Stimulated activated CD4-positive, alpha-beta T cell treated with anti-CD3 and anti-CD28 coated beads, Interleukin-2, amount 100 ng/mL, for 4 hours (primary cell): ENCODE measurements at places on chromosomes 3 and 15.

GRCh38 chr15:96237002-96237401 is 93.5 kb upstream of the NR2F2 start:
- no peak for DNase-seq

DNA sequence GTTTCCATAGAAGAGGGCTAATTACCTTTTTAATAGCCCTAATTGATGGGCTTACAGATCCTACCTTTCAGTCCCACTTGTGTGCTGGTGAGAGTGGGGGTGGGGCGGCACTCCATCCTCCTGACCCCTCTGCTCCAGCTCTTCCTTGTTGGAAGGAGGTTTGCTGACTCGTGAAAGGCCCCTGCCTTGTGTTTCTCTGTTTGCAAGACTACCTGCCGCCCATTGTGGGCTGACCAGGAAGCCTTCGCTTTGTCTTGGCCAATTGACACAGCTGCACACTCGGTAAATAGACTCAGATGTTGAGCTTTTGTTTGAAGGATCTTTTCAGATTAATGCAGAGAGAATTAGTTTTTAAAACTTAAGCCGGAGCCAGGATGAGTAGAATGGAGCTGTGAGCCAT is 197.3 kb upstream of the HES1 start:
- DNase-seq = no peak

DNA sequence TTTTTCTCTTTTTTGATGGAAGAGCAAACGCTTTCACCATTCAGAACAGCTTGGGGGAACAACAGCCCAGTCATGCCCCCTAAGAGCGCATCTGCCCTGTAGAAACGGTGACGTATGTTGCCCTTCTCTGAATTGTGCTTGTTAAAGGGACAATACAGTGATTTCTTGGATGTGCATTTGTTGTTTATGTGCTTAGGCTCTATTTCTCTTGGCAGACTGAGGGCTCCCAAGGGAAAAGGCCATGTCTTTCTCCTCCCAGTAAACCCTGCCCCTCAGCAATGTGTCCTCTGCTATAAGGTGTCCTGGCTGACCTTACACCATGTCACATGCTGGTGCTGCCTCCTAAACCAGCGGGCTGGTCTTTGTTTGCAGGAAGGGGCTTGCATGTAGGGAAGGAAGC is 346.1 kb downstream of the EPHB1 start:
- no peak for DNase-seq

GRCh38 chr3:126573492-126574117 is 14.9 kb upstream of the C3orf22 start:
- no peak for DNase-seq

DNA sequence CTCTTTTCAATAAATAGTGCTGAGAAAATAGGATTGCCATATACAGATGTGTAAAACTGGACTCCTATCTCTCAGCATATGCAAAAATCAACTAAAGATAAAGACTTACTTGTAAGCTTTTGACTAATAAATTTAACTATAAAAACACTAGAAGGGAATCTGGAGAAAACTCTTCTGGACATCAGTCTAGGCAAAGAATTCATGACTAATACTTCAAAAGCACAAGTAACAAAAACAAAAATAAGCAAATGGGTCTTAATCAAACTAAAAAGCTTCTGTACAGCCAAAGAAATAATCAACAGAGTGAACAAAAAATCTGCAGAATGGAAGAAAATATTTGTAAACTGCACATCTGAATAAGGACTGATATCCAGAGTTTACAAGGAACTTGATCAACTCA is 1122.2 kb downstream of the TBL1XR1 start:
- no peak for DNase-seq

GRCh38 chr3:62951037-62951613 is 75.9 kb upstream of the CADPS start:
- DNase-seq = no peak

GRCh38 chr3:97863031-97863430 is 41.2 kb downstream of the CRYBG3 start:
- no peak for DNase-seq

GRCh38 chr3:6540981-6541380 is 319.9 kb upstream of the GRM7 start:
- no peak for DNase-seq

DNA sequence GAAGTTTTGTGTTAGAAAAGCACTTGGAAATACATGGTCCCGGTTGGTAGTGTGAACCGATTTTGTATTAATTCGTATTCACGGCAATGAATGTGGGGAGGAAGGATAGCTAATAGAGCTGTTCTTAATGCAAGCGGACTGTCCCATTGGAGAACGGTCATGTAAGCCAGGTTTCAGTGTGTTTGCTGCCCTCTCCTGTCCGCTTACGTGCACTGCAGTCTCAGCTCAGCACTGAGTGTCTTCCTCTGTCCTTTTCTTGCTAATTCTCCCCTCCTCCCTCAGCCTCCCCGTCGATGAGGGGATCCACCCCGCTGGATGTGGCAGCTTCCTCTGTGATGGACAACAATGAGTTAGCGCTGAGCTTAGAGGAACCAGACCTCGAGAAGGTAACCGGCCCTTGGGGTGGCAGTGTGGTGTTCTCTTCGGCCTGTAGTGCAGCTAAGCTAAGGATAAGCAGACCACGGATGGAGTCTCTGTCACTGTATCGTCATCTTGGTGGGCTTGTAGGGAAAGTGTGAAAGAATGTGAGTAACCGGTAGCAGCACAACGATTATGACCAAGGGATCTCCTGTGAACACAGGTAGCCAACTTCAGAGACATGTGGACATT is 267.5 kb upstream of the CHRM5 start:
- peak; percentile 31 for DNase-seq

- DNase-seq = no peak
These were observed 203.7 kb upstream of the ZNF385D start for GRCh38 chr3:21954709-21955108.

GRCh38 chr3:64253689-64254088 is 28.4 kb upstream of the PRICKLE2 start:
- no peak for DNase-seq

- no peak for DNase-seq
These were observed 312.1 kb downstream of the TAFA4 start for GRCh38 chr3:68620211-68620610.

- no peak for DNase-seq
These were observed 458.3 kb downstream of the MFSD1 start for GRCh38 chr3:159260049-159260662.

DNA sequence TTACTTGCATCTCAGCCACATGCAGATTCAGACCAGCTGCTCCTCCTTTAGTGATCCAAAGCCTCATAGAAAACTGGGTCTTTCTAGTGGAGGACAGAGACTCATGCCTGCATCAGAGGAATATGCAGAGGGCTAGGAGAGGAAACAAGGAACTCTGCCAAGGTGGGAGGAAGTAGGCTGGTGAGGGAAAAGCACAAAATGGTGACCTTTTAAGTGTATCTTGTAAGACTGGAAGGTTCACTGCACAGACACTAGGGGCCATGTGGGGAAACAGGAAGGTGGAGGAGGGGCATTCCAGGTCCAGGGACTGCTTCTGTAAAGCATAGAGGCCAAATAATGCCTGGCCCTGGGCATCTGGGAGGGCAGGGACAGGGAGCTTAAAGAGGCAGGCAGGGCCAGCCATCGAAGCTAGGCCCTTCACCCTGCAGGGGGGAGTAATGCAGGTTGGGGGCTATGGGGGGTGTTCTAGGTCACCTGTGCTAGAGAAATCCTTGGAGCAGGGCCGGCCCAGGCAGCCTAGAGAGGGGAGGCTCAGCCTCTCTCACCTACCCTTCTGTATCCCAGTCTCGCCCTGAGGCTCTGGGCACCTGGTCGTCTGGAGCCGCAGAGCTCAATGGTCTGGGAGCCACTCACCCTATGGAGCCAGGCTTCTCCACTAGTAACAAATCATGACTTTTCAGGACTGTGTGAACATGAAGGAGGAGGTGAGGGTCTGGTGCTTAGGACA is 117.7 kb downstream of the DNAJB8 start:
- no peak for DNase-seq

DNA sequence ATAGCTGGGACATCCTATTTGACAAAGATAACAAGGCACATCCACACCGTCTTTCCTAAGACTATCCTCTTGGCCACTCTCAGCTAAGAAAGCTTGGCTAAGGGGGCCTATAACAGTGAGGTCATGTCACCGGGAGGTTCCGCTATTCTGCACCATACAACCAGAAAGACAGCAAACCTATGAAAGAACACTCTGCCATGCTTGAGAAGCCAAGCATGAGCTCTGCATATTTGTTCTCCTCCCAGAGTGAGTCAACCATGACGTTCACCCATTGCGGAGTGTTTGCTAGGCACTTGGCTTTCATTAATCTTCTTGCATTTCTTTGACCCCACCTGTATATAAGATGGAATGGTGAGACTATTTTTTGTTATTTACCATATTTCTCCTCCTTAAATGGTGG is 141.2 kb downstream of the GMNC start:
- DNase-seq = no peak

DNA sequence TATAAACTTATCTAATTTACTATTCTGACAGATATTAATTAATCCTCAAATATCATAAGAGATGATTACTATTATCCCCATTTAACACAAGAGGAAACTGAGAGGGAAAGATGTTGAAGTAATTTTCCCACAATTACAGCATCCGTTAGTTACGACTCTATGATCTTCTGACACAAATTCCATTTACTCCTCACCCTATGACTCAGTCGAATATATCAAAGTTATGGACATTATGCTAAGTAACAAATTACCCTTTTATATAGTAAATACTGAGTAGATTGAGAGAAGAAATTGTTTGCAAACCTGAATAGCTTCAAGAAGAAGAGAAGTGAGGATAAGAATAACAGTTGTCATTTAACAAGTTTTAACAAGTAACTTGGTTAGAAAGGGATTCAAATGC is 340.0 kb downstream of the TBC1D5 start:
- no peak for DNase-seq

DNA sequence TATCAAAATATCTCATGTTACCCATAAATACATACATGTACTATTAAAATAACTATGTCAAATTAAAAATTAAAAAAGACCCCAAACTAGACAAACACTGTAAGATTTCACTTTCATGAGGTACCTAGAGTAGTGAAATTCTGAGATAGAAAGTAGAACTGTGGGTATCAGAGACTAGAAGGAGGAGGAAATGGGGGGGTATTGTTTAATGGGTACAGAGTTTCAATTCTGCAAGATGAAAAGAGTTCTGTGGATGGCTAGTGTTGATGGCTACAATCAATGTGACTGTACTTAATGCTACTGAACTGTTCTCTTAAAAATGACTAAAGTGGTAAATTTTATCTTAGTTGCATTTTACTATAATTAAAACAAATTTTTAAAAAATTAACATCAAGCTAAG is 36.6 kb downstream of the RFX7 start:
- DNase-seq = no peak

- DNase-seq = no peak
These were observed 38.7 kb downstream of the THSD4 start for GRCh38 chr15:71153823-71154524.

DNA sequence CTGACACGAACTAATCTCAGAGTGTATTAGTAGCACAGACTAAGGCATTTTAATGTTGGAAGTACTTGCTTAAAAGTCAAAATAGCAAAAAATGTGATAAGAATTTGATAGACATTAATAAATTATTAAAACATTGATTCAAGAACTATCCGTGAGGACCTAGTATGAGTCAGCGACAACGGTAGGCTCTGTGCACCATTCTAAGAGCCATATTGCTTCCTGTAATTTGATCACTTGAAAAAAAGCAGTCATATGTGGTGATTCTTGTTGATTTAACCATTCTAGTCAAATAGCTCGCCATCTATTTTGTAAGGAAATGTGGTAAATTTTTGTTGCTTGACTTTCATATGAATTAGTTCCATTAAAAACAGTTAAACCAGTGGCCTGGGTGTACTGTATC is 534.9 kb upstream of the ARRDC4 start:
- DNase-seq = no peak

DNA sequence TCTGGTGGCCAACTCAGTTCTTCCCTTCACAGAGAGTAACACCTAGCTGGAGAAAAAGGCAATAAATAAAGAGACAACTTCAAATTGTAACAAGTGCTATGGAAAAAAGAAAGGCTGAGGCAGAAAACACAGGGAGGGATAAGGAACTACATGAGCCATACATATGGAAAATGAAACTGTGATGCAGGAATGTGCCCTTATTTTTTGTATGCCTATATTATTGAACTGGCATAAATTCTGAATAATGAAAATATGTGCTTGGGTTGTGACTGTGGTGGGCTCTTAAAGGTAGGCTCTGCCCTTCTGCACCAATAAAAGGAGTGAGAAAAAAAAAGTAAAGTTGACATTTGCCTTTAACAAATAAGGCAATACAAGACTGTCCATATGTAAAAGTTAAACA is 19.6 kb downstream of the FHIT start:
- DNase-seq = no peak

- DNase-seq = no peak
These were observed 921 bp downstream of the MGLL start for GRCh38 chr3:127821394-127821793.

DNA sequence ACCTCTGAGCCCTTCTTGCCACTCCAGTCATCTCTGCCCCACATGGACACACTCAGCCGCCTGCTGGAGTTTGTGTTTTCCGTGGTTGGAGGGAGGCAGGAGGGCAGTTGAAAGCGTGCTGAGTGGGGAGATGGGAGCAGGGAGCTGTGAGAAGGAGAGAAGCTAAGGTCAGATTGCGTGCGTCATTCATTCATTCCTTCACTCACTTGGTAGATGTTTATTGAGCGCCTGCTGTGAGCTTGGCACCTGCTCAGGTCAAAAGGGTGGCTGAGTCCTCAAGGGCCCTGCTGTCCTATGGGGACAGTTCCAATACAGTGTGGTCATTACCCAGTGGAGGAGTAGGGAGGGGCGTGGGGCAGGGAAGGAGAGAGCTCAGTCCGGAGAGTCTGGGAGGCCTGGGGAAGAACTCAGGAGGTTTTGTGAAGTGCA is 23.5 kb downstream of the LIMD1 start:
- DNase-seq = no peak

DNA sequence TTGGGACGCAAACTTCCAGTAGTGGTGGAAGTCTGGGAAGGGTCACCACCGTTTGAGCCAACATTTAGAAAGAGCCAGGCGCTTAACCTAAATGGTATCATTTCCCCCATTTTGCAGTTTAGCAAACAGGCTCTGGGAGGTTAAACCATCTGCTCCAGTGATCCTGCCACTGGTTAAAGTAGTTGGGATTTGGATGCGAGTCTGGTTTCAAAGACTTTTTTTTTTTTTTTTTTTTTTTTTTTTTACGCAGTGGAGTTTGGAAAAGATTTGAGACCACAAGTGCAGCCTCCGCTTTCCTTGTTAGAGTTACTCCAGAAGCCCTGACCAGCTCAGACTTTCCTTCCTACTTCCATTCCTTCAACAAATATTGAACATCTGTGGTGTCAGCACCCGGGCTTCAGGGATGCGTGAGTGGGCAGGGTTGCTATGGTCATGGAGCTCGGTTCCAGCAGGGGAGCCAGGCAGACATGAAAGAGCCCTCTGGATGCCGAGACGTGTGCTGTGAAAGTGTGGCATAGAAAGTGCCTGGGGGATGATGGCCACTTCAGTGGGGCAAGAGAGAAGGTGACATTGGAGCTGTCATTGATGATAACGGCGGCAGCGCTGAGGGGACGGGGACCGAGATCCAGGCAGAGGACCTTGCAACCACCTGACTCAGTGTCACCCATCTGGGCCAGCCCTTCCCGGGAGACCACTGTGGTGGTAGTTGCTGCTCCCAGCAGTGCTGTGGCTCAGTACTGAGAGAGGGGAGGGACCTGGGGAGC is 1.1 kb upstream of the RNU6-1 start:
- DNase-seq = no peak
